Neural crest cell (in vitro differentiated cells): ENCODE measurements at places on chromosomes 1 and 21.

DNA sequence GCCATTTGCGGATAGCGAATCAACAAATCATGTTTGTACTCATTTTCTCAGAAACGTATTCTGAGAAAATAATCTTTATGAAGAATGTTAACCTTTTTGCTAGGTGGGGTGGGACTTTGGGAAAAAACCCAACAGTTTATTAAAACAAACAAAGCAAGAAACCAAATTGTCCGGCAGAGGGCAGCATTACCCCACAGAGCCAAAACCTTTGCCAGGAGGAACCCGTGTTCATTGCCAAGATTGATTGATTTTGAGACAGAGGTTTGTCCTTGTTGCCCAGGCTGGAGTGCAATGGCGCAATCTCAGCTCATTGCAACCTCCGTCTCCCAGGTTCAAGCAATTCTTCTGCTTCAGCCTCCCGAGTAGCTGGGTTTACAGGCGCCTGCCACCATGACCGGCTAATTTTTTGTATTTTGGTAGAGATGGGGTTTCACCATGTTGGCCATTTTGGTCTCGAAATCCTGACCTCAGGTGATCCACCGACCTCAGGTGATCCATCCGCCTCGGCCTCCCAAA is 70.8 kb upstream of the RHOU start:
- no peaks in the 10 kb centered on the region for H3K36me3 ChIP-seq
- H3K27me3 ChIP-seq, result peaks cover 15% of the 10 kb centered on the region
- no peak overlapping the region for H3K4me3 ChIP-seq
- no peak overlapping the region for H3K27ac ChIP-seq

DNA sequence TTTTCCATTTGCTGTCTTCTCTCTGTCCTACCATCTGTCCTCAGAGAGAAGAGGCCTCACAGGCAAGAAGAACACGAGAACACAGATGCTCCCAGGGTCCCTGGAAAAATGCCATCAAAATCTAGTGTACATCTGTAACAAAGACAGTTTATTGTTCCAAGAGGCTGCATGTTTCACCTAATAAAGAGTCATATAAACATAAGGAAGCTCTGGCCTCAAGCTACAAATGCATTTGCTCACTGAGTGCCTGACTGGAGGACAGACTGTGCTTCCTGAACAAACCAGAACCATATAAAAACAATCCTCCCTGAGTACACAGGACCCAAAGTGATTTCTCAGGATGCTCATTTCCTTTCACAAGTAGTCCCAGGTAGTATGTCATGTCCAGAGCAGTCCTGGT is 76.3 kb upstream of the SLC44A3 start:
- H3K27ac ChIP-seq, result no peak overlapping the region
- no peak overlapping the region for H3K4me3 ChIP-seq
- no peak for DNase-seq
- H3K4me1 ChIP-seq, result peaks cover 13% of the 10 kb centered on the region
- no peaks in the 10 kb centered on the region for H3K36me3 ChIP-seq
- H3K27me3 ChIP-seq, result no peaks in the 10 kb centered on the region

DNA sequence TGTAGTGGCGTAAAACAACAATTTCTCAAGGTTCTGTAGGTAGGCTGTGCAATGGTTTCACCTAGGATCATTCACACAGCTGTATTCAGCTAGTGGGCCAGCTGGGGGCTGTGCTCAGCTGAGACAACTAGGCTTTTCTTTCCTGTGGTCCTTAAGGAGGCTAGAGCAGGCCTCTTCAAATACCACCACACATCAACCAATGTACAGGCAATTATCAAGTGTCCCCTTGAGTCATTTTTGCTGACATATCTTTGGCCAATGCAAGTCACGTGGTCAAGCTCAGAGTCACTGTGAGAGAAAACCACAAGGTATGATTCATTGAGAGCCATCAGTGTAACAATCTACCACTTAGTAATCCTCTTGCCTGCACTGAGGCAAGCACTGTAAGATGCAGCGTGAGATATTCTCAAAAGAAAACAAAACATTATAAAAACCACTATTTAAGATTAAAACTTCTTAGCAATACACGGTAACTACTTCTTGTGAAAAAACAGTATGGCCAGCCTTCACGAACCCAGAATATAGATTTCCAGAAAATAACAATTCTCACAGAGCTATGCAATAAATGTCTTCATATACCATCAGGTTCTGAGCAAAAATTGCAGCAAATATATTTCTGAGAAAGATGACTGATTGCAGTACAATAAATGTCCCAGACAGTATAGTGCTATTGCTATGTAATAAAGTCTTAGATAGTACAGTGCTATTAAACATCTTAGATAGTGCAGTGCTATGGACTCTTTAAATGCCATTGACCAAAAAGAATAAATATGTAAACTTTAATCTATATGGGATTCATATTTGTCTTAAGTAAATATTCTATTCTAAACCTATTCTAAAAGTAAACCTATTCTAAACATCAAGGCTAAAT is 55.3 kb downstream of the NME7 start:
- H3K36me3 ChIP-seq, result peaks cover 10% of the 10 kb centered on the region
- DNase-seq, result no peak
- peaks cover 11% of the 10 kb centered on the region for H3K4me1 ChIP-seq
- H3K4me3 ChIP-seq, result no peak overlapping the region

DNA sequence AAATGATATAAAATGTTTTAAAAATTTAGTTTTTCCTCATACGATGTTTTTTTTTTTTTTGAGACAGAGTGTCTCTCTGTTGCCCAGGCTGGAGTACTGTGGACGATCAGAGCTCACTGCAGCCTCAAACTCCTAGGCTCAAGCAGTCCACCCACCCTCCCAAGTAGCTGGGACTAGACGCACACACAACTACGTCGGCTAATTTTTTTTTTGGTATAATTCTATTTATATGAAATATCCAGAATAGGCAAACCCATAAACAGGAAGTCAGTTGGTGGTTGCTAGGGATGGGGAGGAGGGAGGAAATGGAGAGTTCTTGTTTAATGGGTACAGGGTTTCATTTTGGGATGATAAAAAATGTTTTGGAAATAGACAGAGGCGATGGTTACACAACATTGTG is 56.5 kb downstream of the WARS2 start:
- no peak overlapping the region for H3K4me3 ChIP-seq
- peaks cover 2% of the 10 kb centered on the region for H3K36me3 ChIP-seq
- no peak for DNase-seq
- no peaks in the 10 kb centered on the region for H3K27me3 ChIP-seq
- H3K27ac ChIP-seq, result no peak overlapping the region
- H3K4me1 ChIP-seq, result no peaks in the 10 kb centered on the region

GRCh38 chr21:27722095-27722494 is 755.2 kb upstream of the ADAMTS5 start:
- no peak for DNase-seq
- H3K36me3 ChIP-seq, result peaks cover 2% of the 10 kb centered on the region
- H3K4me1 ChIP-seq, result no peaks in the 10 kb centered on the region
- no peaks in the 10 kb centered on the region for H3K27me3 ChIP-seq

DNA sequence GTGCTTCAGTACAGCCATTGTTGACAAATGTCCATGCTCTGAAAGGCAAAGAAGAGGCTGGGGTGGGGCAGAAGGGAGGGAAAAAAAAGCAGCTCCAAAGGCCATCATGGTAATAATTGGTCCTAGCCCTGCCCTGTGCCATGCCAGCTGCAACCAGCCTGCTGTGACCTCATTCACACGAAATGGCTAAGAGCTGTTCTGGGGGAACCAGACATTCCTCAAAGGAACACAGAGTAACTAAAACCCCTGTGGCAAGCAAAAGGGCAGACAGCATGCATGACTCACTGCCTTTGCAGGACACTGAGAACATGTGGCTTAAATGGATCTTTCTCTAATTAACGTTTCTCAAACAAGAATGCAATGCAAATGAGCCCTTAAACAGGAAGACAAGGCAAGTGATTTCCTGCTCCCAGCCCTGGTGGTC is 42.3 kb downstream of the STYXL2 start:
- H3K27ac ChIP-seq, result peak overlapping the region; percentile 64
- peak overlapping the region; percentile 10 for H3K4me3 ChIP-seq
- H3K36me3 ChIP-seq, result no peaks in the 10 kb centered on the region
- H3K4me1 ChIP-seq, result peaks cover 41% of the 10 kb centered on the region
